ENCODE measurements at places on chromosomes 5 and 9.

DNA sequence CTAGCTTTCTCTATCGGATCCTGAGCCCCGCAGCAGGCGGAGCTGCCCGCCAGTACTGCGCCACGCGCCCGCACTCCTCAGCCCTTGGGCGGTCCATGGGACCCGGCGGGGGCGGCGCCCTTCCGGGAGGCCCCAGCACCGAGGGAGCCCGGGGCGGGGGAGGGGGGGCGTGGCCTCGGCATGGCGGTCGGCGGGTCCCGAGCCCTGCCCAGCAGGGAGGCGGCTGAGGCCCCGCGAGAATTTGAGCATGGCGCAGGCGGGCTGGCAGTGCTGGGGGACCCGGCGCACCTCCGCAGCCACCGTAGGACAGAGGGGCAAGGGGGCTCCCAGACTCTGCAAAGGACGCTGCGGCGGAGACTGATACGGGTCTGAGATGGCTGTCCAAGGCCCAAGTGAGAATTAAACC is 6.8 kb downstream of the ZDHHC11B start:
- DNase-seq = no peak

DNA sequence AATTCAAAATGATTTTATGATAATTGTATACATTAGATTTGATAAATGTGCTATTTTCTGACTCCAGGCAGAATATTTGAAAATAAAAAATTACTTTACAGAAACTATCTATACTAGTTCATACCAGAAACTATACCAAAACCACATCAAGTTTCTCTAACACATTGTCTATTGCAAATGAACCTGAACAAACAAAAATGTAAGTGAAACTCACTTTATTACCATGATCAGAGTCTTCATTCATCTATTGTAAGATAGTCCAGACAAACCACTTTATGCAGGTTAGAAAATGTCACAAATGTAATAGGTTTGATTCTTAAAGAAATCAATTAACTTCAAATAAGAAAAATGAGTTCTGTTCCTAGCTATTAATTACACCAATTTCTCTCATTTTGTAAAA is 99.4 kb downstream of the OXCT1 start:
- no peak for DNase-seq

DNA sequence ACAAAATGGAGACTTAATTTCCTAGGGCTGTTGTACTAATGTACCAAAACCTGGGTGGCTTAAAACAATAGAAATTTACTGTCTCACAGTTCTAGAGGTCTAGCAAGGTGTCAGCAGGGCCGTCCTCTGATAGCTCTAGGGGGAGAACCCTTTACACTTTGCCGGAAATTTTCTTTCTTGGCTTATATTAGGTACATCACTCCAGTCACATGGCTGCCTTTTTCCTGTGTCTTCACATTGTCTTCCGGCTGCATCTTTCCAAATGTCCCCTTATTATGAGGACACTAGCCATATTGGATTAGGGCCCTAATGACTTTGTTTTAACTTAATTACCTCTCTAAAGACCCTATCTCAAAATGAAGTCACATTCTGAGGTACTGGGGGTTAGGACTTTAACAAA is 5.8 kb downstream of the UHRF2 start:
- DNase-seq = no peak

DNA sequence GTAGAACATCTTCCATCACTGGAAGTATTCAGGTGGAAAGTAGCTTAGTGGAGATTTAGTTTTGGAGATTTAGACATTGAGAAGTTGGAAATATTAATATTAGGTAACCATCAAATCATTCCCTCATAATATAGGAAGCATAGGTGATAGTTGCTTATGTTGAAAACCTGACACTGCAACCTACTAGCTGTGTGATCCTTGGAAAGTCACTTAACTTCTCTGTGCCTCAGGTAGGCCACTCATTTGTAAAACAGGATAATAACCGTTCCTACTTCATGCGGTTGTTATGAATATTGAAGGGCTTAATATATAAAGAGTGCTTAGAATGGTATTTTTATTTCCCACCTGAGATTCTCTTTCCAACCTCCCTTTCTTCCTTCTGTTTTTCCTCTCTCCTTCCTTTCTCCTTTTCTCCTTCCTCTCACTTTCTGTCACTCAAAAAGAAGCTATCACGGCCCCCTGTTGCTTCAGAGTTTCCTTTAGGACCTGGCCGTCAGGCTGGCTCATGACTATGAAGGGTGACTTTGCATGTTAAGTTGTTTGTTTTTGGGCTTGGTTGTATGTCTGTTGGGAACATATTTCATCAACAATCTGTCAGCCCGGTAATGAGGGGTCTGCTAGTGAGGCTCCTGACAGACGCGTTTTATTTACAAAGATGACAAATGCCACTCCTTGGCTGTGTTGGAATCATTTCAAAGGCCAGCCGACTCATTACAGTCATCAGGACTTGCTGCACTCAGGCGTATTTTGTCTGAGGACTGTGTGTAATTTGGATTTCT is 31.0 kb downstream of the DOCK2 start:
- no peak for DNase-seq

- no peak for DNase-seq
Measured at GRCh38 chr9:92385953-92386352, 18.4 kb downstream of the OGN start.

DNA sequence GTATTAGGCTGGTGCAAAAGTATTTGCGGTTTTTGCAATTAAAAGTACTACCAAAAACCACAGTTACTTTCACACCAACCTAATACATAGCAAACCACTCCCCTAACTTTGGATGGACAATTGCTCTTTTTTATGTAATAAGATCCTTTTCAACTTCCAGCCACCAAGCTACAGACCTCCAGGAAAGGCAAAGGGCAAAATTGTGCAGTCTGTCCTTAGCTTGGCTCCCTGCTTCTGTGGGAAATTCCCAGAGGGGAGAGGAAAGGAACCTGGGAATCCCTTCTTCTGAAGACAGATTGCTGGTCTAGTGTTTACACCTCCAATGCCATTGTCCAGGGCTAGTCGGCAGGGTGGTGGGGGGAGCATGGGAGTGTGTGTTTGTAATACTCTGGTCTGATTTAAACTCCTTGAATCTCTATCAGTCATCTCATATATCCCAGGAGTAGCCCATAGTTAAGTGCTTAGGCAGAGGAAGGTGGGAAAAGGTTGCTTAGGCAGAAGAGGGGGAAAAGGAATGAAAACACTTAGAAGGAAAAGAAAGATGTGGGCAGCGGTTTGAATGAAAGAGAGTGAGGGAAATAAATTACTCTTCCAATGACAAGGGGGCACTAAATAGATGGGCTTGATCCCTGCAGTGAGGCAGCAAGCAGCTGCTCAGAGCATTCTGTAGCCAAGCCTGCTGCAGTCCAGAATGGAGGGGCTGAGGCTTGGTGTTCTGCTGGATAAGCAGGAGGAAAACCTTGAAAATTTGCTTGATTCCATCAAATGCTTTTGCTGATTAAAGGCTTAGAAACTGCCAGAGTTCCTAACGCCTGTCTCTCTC is 86.9 kb upstream of the MAP1B start:
- no peak for DNase-seq

- DNase-seq = no peak
Measured at GRCh38 chr9:93577078-93577974, 942 bp downstream of the PHF2 start.

- no peak for DNase-seq
Measured at GRCh38 chr9:97759581-97760288, 62.6 kb upstream of the XPA start.

GRCh38 chr9:106023455-106023854 is 329.1 kb downstream of the TMEM38B start:
- no peak for DNase-seq
